ENCODE measurements at places on chromosomes 5 and 9.

- no peak for DNase-seq
Measured at GRCh38 chr9:134128727-134129679, 6.9 kb upstream of the WDR5 start.

GRCh38 chr9:9412241-9412640 lies 1200.6 kb downstream of the PTPRD start:
- DNase-seq, result no peak

GRCh38 chr5:776862-777711 lies 7.4 kb downstream of the ZDHHC11B start:
- peak; percentile 3 for DNase-seq

- no peak for DNase-seq
Measured at GRCh38 chr9:81550207-81550583, 139.2 kb downstream of the TLE1 start.

- no peak for DNase-seq
Measured at GRCh38 chr5:77995793-77996409, 219.8 kb upstream of the TBCA start.

DNA sequence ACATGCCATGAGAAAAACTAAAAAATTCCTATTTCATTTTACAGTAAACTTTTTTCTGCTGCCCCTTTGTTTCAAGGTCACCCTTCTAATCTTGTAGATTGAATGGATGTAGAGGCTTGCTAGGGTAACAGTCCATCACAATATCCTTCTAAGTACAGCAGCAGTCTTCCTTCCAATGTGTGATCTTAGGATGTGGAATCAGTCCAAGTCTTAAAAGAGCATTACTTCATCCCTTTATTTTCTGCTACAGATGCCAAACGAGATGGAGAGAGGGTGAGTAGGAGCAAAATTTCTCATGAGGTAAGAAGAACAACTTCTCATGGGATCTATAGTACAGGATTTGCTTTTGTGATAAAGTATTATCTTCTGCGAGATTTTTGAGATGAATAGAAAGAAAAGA lies 704 bp upstream of the IL33 start:
- no peak for DNase-seq
